CD4-positive, alpha-beta memory T cell (primary cell): ENCODE measurements at places on chromosomes 7 and 10.

DNA sequence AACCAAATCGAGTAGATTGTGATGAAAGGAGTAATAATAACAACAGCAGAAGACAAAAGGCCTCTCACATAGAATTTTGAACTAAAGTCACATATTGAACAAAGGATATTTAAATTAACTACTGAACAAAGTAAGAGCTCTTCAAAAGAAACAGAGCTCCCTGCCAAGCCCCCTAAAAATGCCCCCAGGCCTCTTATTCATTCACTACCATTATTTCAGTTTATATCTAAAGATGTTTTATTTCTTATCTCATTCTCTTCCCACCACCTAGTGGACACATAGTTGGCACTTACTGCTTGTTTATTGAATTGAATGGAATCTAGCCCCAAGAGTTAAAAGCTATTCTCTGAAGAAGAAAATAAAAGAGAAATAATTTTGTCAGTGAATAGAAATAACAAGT, 37.4 kb downstream of the VCL start:
- no peak for DNase-seq

DNA sequence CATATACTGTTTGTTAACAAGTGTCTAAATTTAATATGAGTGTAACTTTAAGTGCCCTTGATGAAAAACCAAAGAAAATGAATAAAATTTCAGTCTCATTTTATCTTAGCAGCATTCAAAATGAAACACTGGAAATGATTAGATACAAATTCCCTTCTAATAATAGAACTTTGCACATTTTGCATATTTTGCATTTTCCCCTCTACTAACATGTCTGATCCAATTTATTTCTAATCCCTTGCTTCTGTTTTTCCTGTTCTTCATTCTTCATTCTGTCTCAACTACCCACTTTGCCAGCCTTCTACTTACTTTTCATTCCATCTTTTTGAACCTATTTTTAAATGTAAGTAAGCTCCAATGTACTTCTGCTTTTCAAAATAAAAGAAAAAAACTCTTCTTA, 42.7 kb upstream of the SEMA3D start:
- no peak for DNase-seq

DNA sequence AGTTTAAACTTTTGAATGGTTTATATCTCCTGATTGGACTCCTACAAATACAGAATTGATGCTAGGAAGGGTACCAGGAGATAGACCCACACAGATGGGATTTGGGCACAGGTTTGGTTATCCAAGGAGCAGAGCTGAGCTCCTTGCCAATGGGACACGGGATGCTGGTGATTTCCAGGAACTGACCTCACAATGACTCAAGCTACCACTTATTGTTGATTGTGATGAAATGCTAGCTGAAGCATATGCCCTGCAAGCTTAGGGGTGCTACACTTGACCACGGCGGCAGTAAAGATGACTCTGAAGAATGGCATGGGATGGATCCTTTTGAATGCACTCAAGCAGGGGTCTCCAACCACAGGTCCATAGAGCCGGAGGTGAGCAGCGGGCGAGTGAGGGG, 45.5 kb upstream of the VKORC1L1 start:
- no peak for DNase-seq

GRCh38 chr7:132250480-132251326, 325.6 kb downstream of the PLXNA4 start:
- no peak for DNase-seq

- no peak for DNase-seq
These were observed 27.1 kb upstream of the ZFAND2A start for GRCh38 chr7:1187127-1187526.

GRCh38 chr10:74084955-74085354, 65.7 kb downstream of the AP3M1 start:
- DNase-seq: no peak

DNA sequence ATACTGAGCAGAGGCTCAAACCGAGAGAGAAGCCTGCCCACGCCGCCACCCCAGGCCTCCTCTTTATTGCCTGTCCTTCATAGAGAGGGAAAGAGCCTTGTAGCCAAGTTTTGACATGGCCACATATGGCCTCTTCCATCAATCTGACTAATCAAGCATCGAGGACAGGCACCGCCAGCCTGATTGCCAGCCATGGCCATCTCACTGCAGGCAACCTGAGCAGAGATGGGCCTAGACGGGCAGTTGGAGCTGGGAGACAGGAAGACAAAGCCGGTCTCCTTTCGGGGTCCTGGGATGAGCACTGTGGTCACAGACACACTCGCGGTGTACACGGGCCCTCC, 67.2 kb downstream of the EBF3 start:
- DNase-seq: no peak

DNA sequence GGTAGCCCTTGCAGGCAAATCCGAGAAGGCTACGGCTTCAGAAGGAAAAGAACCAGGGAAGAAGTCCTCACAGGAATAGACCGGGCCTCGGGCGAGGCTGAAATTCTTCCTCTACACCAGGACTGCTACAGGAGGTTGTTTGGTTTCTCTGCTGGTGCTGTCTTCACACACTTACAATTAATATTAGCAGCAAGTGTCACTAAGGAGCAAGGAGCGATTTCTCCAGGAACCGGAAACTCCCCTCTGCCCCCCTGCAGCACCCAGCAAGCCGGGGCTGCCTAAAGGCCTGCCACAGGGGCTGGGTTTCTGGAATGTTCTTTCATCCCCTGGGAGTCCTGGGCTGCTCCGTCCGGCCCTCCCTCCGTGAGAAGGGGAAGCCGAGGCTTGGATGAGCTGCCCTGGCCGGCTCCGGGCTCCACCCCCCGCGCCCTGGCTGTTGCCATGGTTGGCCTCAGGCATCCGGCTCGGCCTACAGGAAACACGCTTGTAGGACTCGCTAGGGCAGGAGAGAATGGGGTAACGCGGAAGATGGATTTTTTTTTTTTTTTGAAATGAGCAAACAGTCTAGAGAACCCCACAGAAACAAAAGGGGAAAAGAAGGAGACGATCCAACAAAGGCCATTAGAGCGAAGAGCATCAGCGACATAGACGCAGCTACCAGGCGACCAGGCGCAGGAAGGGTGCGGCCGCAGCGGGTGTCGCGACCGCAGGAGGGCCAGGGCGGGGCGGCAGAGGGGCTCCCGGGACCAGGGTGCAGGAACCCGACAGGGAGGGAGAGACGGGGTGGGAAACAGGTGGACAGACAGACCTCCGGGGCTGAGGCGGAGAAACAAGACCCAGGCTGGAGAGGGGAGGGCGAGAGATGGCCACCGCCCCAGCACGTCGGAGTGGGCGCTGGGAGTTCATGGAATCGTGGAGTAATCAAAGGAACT, 33.0 kb downstream of the EN2 start:
- DNase-seq: no peak

DNA sequence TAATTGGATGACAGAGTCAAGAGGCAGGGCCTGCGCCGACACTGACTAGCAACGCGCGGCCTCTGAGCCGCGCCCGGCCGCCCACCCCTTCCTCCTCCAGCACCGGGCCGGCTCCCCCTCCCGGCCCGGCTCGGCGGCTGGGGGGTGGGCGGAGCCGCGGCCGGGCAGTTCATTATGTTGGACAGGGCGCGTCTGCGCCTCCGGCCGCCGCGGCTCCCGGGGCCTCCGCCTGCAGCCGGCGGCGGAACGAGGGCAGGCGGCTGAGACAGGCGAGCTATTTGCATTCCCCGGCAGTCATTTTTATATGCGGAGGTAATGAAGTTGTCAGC, 106.7 kb downstream of the SNX10 start:
- no peak for DNase-seq

- no peak for DNase-seq
These were observed 99.4 kb downstream of the EBF3 start for GRCh38 chr10:129864601-129865126.

GRCh38 chr10:109701633-109702215, 221.6 kb downstream of the XPNPEP1 start:
- DNase-seq: no peak

DNA sequence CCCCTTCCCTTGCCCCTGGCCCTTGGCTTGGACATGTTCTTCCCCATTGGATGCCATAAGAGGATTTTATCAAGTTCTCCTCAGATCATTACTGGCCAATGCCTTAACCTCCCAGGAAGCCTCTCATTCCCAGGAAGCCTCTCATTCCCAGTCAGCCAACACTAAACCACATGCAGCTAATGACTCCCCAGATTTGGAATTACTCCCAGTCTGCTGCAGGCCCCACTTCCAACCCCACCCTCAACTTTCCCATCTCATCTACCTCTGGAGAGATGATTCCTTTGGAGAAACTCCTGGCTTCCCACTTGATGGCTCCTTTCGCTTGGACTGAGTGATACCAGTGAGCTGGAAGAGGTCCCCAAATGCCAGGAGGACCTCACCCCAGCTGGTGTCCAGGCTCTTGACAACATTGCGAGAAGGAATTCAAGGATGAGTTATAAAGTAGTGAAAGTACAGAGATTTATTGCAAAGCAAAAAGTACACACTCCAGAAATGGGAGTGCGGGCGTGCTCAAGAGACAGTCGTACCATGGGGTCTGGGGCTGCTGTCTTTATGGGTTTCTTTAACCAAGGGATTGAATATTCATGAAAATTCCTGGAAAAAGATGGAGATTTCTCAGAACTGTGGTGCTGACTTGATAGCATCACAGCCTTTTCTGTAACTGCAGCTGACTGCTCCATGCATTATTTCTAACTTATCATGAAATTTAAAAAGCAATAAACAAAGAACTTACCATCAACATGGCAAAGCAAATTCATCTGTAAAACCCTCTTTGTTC, 117.2 kb upstream of the ADCY1 start:
- DNase-seq: no peak

GRCh38 chr10:71357792-71358265, 38.8 kb downstream of the SLC29A3 start:
- DNase-seq: no peak

GRCh38 chr10:10235003-10235402, 782.7 kb upstream of the CELF2 start:
- no peak for DNase-seq

GRCh38 chr7:131285556-131285955, 42.1 kb upstream of the MKLN1 start:
- no peak for DNase-seq

DNA sequence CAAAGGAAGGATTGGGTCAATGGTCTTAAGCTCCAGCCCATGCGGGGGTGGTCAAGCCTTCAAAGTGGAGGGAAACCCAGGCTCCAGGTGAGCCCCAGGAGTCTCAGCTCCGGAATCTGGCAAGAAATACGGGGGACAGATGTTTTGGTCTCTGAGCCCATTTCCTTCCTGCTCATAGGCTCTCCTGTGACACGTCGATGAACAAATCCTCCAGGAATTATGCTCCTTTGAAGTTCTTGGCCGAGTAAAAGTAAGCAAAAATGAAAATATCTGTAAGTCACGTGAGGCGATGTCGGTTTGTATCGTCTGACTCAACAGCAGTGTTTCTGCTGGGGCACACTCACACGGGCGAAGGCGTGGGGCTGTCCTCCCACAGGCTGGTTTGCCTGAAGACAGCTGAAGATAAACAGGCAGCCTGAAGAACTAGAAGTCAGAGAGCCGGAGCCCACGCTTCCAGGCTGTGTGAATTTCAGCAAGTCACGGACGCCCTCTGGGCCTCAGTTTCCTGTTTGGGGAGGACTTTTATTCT, 52.6 kb upstream of the SMNDC1 start:
- DNase-seq: peak; percentile 50
